Bone marrow (tissue), 2 donors: ENCODE measurements at places on chromosomes 12 and 14.

- no peak for DNase-seq
These were observed 37.3 kb downstream of the AKAP6 start for GRCh38 chr14:32366256-32366879.

GRCh38 chr14:76701981-76702380 lies 59.3 kb upstream of the VASH1 start:
- no peak for DNase-seq

GRCh38 chr12:51855586-51856428 lies 7.3 kb upstream of the FIGNL2 start:
- no peak for DNase-seq

- DNase-seq, result peak; percentile 14
These were observed 104.0 kb downstream of the GPR135 start for GRCh38 chr14:59360923-59361794.

- peak; percentile 14 for DNase-seq
These were observed 44.2 kb upstream of the MMP17 start for GRCh38 chr12:131783915-131784541.

- no peak for DNase-seq
These were observed 262.0 kb upstream of the TMPO start for GRCh38 chr12:98253207-98254037.
